CD4-positive, alpha-beta T cell treated with Interleukin-17A for 1 hour (primary cell): ENCODE measurements at places on chromosomes 6 and 20.

- DNase-seq: no peak
Observed at GRCh38 chr6:41167173-41167963, 4.5 kb upstream of the TREM2 start.

DNA sequence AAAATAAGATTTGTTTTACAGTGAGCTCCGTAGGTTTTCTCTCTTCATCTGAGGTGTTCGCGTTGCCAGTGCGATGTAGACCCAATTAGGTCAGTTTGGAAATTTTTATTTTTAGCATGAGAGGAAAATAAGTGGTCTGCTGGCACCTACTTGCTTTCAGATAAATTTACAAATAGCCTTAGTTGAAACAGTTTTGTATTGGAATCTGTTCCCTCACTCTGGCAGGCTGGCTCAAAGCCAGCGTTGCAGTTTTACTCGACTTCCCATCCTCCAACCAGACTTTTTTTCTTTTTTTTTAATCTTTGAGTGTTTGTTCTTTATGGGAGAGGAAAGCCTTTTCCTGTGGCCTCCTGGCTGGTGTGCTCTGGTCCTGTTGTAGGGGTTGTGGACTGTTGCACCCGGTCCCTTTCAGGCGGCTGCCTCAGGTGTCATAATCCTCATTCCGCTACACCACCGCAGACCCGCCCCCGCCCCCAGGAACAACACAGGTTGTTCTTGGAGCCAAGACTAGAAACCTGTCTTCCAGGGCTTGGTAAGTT, 46.7 kb downstream of the TIAM2 start:
- no peak for DNase-seq

- DNase-seq: no peak
Observed at GRCh38 chr6:161088676-161089328, 97.2 kb downstream of the MAP3K4 start.

- DNase-seq: no peak
Observed at GRCh38 chr6:57106990-57107389, 17.0 kb downstream of the ZNF451 start.

DNA sequence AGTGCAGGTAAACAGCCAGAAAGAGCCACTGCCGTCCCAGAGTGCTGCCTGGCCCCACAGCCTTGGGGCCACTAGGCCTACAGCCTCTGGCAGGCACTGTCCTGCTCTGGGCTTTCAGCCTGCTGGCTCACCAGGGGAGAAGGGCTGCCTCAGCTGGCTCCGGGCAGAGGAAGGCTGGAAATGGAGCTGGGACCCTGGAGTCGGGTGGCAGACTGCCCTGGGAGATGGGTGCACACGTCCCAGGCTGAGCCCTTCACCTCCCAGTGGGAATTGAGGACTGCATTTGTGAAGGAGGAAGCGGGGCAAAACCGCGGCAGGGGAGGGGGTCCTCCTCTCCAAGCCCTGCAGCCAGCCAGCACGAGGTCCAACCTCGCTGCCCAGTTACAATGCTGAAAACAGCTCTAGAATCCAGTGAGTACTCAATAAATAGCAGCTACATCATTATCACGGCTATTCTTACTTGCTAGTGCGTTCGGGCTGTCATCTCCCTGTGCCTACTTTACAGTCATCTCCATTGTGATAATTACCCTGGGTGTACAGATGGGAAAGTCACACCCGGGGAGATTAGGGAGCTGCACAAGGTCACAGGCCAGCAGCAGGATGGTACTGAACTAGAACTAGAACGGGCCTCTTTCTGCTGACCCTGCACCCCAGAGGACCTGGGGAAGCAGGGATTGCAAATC, 13.1 kb downstream of the ACSS1 start:
- no peak for DNase-seq

DNA sequence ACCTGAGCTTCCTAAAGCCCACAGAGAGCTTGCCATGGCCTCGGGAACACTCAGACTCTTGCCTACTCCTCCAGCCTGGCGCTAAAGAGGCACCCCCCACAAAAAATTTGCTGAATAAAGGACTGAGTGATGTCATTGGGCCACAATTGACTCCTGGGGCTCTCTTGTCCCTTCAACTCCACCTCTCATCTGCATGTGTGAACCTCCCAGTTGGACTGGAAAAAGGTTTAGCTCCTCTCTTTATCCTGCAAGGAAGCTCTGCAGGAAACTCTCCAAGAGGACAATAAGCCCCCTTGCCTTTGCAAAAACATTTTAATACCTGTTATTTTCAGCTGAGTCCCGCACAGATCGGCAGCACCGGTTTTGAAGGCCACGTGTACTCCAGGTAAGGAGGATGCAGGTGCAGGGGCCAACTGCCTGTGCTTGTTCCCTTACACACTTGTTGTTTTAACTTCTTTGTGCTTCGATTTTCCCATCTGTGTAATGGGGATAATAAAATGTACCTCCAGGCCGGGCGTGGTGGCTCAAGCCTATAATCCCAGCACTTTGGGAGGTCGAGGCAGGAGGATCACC, 107.3 kb downstream of the TFAP2C start:
- DNase-seq: no peak

DNA sequence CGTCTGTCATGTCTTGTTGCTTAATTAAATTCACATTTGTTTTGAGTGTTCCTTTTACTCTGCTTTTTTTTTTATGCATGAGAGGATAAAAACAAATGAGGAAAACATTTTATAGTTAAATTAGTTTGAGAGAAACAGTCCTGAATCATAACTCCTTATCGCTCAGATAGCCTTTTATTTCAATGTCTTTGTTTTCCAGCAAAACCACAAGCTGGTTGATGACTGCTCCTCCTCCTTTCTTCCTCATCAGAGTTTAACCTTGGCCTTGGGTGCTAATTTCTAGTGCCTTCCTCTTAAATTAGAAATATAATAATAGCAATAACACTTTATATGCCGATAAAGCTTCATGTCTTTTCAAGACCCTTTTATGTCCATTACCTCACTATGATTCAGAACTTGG, 3.1 kb downstream of the NOX3 start:
- DNase-seq: no peak

GRCh38 chr6:123524781-123525180, 112.0 kb downstream of the TRDN start:
- DNase-seq: no peak
